Stomach (tissue), 19 donors: ENCODE measurements at places on chromosomes 4 and X. TPM values are rescaled to one million over a fixed set of nuclear protein-coding genes. Genes with fewer than 3 reads are reported as not detected.

DNA sequence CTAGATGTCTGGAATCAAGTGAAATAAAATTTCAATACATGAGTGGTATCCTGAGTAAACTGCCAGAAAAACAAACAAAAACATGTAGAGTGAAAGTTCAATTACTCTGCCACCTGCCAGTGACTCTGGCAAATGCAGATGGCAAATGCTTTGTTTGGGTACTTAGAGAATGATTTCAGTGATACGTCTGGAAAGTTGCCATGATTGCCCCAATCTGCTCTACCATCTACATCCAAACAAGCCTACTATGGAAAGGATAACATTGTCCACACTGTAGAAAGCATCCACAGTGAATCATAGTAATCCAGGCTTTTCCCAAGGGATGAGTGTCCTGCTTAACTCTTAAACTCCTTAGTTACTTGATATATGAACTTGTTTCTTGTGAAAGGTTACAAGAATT is 3.4 kb downstream of the SPATA4 start:
- H3K27me3 ChIP-seq = no peaks in the 10 kb centered on the region
- peak; percentile 23 for DNase-seq

Gene TXK
- 1.7 TPM for total RNA-seq

GRCh38 chr4:101175896-101176676 is 171.2 kb downstream of the PPP3CA start:
- no peak overlapping the region for H3K27ac ChIP-seq
- peak; percentile 47 for DNase-seq
- H3K27me3 ChIP-seq = no peaks in the 10 kb centered on the region
- no peaks in the 10 kb centered on the region for H3K36me3 ChIP-seq
- H3K4me1 ChIP-seq = peaks cover 14% of the 10 kb centered on the region

DNA sequence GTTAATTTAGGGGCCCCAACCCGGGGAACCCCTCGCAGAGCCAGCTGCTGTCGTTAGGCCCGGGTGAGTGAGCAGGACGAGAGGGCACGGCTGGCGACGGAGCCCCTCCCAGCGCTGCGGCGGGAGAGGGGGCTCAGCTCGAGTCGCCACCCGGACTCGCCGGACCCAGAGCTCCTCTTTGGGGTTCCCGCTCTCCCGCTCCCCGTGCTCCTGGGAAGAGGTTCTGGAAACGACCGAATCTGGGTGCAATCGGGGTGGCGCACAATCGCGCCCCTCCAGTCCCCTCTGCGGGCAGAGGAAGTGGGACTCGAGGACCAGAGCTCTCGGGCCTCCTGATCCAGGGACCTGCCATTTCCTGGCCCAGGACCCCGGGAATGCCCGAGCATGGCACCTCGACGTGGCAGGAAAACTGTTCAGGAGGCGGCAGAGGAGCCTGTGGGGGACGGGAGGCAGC is 37.3 kb upstream of the ARAF start:
- no peaks in the 10 kb centered on the region for H3K4me1 ChIP-seq
- H3K36me3 ChIP-seq = no peaks in the 10 kb centered on the region
- H3K4me3 ChIP-seq = peak overlapping the region; percentile 50
- H3K27ac ChIP-seq = peak overlapping the region; percentile 49
- no peaks in the 10 kb centered on the region for H3K27me3 ChIP-seq

Gene INTU
- 9.1 TPM for total RNA-seq

Gene TAF7L
- not detected for total RNA-seq

DNA sequence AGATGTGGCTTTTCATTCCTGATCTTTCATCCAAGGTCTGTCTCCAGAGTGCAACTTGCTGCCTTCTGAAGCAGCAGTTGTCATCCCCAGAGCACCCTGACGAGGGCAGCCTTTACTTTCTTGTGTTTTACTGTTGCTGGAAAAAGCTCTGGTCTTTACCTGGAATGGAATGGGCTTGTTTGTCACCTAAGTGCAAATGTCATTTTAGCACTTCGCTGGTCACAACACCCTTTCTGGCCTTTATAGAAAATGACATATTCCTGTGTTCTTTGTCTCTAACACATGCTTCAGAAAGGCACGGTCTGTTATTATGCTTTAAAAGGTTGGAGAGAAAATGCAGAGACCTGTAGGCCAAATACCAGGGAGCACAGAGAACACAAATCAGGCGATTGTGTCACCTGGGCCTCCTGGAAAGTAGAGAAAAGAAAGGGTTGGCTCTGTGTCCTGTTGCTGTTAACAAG is 332.7 kb upstream of the IGFBP7 start:
- no peak overlapping the region for H3K4me3 ChIP-seq
- H3K4me1 ChIP-seq = peaks cover 17% of the 10 kb centered on the region
- peak; percentile 80 for DNase-seq
- no peaks in the 10 kb centered on the region for H3K36me3 ChIP-seq
- H3K27me3 ChIP-seq = no peaks in the 10 kb centered on the region
- H3K27ac ChIP-seq = no peak overlapping the region

GRCh38 chrX:44144177-44144945 is 171.2 kb upstream of the NDP start:
- DNase-seq = no peak
- no peaks in the 10 kb centered on the region for H3K36me3 ChIP-seq
- no peak overlapping the region for H3K4me3 ChIP-seq
- no peak overlapping the region for H3K27ac ChIP-seq
- H3K27me3 ChIP-seq = no peaks in the 10 kb centered on the region

GRCh38 chr4:138736362-138736761 is 279.2 kb upstream of the NOCT start:
- H3K36me3 ChIP-seq = no peaks in the 10 kb centered on the region
- H3K4me1 ChIP-seq = no peaks in the 10 kb centered on the region
- no peaks in the 10 kb centered on the region for H3K27me3 ChIP-seq
- DNase-seq = no peak
- no peak overlapping the region for H3K4me3 ChIP-seq

GRCh38 chr4:117549524-117549923 is 464.1 kb upstream of the TRAM1L1 start:
- H3K27ac ChIP-seq = no peak overlapping the region
- H3K4me1 ChIP-seq = no peaks in the 10 kb centered on the region
- no peak overlapping the region for H3K4me3 ChIP-seq
- no peaks in the 10 kb centered on the region for H3K36me3 ChIP-seq

- H3K4me1 ChIP-seq = peaks cover 23% of the 10 kb centered on the region
- DNase-seq = peak; percentile 45
- no peaks in the 10 kb centered on the region for H3K36me3 ChIP-seq
- H3K27ac ChIP-seq = peak overlapping the region; percentile 1
These were observed 98.6 kb downstream of the MGST2 start for GRCh38 chr4:139764182-139764581.

DNA sequence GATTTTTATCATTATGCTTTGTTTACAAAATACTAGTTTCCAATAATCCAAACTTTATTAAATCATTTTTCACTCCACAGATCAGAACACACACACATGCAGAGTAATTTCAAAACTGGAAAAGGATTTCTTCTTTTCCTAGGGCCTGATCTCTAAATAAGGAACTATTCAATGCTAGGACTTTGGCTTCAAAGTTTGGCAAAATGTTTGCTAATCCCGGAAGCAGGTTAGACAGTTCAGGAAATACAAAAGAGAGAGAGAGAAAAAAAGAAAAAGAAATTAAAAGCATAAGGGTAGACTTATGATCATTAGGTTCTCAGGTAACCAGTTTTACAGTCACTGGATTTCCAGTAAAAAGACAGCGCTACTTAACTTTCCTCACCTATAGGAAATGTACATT is 211.0 kb downstream of the DCLK2 start:
- no peaks in the 10 kb centered on the region for H3K27me3 ChIP-seq
- H3K36me3 ChIP-seq = peaks cover 10% of the 10 kb centered on the region
- no peaks in the 10 kb centered on the region for H3K4me1 ChIP-seq
- H3K27ac ChIP-seq = no peak overlapping the region

DNA sequence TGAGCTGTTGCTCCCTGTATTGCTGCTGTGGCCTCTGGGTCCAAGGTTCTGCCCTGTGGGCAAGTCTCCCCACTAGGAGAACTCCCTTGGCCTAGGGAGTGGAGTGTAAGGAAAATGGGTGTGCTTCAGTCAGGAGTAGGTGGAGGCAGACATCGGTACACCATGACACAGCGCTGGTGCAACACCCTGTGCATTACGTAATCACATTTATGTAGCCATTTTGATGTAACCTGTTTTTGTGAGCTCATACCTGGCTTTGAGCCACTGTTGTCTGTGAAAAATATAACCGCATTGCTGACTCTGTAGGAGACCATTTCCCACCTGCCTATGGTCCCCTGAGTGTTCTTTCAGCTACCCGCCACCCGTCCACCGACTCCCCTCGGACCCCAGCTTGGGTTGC is 700.5 kb upstream of the AGA start:
- no peak overlapping the region for H3K4me3 ChIP-seq
- no peaks in the 10 kb centered on the region for H3K4me1 ChIP-seq
- no peak overlapping the region for H3K27ac ChIP-seq
- H3K27me3 ChIP-seq = no peaks in the 10 kb centered on the region
- DNase-seq = no peak
